ENCODE measurements at places on chromosomes 5 and 9. TPM values are rescaled to one million over a fixed set of nuclear protein-coding genes. Genes with fewer than 3 reads are reported as not detected.
A peak's percentile ranks its signal among the peaks of the same experiment; 100 is the strongest.

GRCh38 chr9:128735373-128735772, 11.4 kb upstream of the ZDHHC12 start:
- no peak overlapping the region for H3K4me3 ChIP-seq
- peaks cover 4% of the 10 kb centered on the region for H3K4me1 ChIP-seq
- peaks cover 17% of the 10 kb centered on the region for H3K36me3 ChIP-seq
- H3K27me3 ChIP-seq, result no peaks in the 10 kb centered on the region
- no peak for DNase-seq

DNA sequence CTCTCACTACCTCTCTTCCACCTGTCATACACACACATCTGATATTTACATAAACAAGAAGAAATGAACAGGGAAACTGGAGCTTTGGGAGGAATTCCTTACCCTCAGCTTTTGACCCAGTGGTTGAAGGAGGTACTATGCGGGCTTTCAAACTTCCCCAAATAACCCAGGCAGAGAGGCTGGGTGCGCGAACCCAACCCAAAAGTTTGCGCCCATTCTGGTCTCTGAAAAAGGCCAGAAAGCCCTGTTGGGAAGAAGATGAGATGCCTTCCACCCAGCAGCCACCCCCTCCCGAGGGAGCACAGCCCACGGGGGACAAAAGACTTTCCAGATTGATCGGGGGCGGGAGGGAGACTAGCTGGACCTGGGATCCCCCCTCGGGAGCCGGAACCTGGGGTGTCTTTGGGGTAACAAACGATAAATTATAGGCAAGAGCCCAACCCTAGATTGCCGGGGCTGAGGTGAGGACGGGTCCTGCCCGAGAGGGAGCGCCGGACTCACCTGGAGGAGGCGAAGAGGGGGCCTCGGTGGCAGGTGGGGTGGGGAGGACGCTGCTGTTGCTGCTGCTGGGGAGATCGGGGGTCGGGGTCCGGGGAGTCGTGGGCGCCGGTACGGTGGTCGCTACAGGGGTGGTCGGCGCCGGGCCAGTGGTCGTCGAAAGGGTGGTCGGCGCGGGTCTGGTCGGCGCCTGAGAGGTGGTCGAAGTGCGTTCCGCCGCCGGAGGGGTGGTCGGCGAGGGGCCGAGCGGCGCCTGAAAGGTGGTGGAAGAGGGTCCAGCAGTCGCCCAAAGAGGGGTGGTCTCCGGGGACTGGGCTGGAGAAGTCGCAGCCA, 798 bp downstream of the MEGF9 start:
- no peak for DNase-seq
- peak overlapping the region; percentile 94 for H3K27ac ChIP-seq
- H3K36me3 ChIP-seq, result no peaks in the 10 kb centered on the region

GRCh38 chr5:139363937-139364336, 19.2 kb downstream of the SLC23A1 start:
- no peak overlapping the region for H3K4me3 ChIP-seq
- peak overlapping the region; percentile 68 for H3K27ac ChIP-seq

DNA sequence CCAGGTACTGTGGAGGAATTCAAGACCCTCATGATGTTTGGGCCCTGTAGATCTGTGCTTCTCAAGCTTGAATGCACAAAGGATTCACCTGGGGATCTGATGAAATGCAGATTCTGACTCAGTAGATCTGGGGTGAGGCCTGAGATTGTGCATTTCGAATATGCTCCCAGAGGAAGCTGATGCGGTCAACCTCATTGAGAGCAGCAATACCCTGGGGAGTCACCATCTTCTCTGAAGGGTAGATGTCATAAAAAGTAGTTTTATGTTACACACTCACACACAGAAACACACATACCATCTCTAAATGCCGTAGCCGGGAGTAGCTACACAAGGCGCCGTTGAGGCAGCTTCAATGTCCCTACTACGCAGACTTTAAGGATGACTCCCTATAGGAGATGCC, 55.8 kb upstream of the CPEB4 start:
- H3K4me1 ChIP-seq, result peaks cover 12% of the 10 kb centered on the region
- no peak overlapping the region for H3K27ac ChIP-seq
- no peak for DNase-seq
- H3K4me3 ChIP-seq, result no peak overlapping the region
- H3K36me3 ChIP-seq, result no peaks in the 10 kb centered on the region

DNA sequence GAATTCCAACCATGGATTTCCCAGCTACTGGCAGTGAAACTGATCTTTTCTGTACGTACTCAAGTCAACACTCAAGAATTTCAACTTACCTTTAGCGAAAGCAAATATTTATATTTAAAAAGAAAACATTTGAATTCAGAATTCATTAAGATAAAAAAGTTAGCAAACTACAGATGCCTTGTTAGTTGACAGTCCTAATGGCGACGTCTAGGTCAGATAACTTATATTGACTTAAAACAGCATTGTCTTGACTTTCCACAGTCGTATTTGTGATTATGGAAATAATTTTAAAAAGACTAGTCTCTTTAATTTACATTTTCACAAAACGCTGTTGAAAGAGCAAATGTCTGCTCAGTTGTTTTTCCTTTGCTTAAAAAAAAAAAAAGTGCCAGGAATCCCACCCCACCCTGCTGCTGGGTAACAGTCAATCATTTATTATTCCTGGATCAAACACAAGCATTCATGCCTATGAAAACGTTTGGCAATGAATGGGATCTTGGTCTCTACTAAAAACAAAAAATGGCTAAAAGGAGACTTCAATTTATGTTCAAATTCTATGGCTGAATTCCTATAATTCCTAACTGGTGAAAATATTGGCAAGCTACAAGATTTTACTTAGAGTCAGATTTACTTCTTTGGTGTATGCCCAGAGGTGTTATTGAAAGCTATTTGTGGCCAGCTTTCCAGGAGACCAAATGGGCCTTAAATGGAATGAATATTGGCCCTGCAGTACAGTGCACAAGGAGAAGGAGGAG, 22.0 kb downstream of the OR2S2 start:
- no peaks in the 10 kb centered on the region for H3K36me3 ChIP-seq
- no peak overlapping the region for H3K4me3 ChIP-seq
- H3K27me3 ChIP-seq, result no peaks in the 10 kb centered on the region
- DNase-seq, result no peak
- H3K4me1 ChIP-seq, result no peaks in the 10 kb centered on the region

GRCh38 chr9:128259156-128259555, 16.7 kb downstream of the GOLGA2 start:
- no peaks in the 10 kb centered on the region for H3K4me1 ChIP-seq
- no peak overlapping the region for H3K27ac ChIP-seq
- H3K36me3 ChIP-seq, result peaks cover 47% of the 10 kb centered on the region
- no peak for DNase-seq
- H3K27me3 ChIP-seq, result no peaks in the 10 kb centered on the region

DNA sequence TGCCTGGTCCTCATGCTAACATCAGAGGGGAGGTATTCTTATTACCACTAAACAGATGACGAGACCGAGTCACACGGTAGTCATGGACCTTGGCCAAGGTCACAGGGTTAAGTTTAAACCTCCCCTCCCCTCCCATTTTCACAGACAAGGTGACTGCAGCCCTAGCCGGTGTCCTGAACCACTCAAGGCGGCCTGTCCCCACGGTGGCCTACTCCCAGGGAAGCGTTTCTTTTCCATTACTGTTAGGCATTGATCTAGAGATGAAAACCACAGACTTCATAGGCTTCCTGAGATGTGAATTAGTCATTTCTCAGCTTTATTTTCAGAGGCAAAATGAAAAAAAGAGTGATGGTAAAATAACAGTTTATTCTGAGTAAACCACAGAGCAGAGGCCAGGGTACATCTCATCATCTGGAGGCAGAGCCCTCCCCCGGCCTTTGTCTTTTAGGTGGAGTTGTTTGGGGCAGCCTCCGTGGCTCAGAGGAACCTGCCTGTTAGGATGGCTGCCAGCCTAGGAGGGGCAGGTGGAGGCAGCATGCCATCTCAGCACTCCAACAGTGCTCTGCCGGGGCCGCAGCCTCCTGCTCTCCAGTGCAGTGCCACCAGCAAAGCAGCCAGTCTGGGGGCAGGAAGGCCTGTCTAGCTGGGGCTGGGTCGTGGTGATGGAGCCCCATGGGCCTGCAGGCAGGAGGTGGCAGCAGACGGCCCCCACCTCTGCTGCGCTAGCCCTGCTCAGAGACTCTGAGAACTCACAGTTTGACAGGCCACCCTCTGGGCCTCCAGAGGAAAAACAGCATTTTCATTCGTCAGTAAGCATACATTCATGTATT, 71.2 kb downstream of the RAPGEF1 start:
- H3K4me1 ChIP-seq, result peaks cover 78% of the 10 kb centered on the region
- peak overlapping the region; percentile 50 for H3K27ac ChIP-seq
- no peaks in the 10 kb centered on the region for H3K27me3 ChIP-seq
- H3K4me3 ChIP-seq, result no peak overlapping the region
- DNase-seq, result no peak
- no peaks in the 10 kb centered on the region for H3K36me3 ChIP-seq

DNA sequence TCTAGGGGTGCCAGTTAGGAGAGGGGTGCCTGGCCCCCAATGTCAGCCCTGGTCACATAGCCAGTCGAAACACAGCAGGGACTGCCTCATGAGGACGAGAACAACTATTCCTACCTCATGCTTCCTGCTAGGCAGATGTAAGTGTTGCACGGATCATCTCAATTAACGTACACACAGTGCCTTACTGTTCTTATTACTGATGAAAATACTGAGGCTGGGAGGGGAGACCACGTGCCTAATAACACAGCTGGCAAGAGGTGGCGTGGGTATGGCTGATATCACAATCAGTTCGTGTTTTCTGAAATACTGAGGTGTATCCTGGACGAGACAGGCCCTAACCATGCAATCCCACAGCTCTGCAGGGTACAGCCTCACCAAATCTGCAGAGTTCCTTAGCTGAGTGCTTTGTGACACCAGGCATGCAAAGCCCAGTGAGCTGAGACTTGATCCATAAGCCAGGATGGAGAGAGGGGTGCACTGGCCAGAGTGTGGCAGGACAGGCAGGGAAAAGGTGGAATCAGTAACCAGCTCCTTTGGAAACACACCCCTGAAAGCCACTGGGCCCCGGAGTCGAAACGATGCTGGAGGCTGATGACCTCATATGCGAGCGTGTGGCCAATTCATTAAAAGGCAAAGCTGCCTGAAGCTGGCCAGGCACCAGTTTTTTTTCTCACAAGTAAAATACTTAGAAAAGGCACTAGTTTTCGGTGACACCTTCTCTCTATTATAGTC, 63.9 kb downstream of the PRRT1B start:
- no peak for DNase-seq
- no peaks in the 10 kb centered on the region for H3K27me3 ChIP-seq
- peak overlapping the region; percentile 75 for H3K27ac ChIP-seq
- H3K4me3 ChIP-seq, result no peak overlapping the region
- peaks cover 5% of the 10 kb centered on the region for H3K36me3 ChIP-seq
- H3K4me1 ChIP-seq, result peaks cover 23% of the 10 kb centered on the region

DNA sequence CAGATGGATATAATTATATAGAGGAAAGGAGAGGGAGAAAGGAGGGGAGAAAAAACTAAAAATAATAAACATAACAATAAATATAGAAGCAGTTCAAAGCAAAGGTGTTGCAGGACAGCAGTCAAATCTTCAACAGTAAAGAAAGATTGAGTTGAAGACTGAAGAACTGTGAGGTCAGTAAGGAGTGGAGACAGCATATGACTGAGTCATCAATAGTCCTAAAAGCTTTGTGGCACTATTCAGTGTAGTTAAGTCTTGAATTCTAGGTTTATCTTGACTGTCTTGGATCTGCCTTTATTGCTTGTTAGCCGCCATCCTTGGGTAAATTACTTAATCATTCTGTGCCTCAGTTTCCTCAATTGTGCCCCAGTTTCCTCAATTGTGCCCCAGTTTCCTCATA, 137.0 kb downstream of the MRPS30 start:
- no peak overlapping the region for H3K4me3 ChIP-seq
- no peak for DNase-seq
- H3K36me3 ChIP-seq, result no peaks in the 10 kb centered on the region
- no peaks in the 10 kb centered on the region for H3K27me3 ChIP-seq
- no peak overlapping the region for H3K27ac ChIP-seq

DNA sequence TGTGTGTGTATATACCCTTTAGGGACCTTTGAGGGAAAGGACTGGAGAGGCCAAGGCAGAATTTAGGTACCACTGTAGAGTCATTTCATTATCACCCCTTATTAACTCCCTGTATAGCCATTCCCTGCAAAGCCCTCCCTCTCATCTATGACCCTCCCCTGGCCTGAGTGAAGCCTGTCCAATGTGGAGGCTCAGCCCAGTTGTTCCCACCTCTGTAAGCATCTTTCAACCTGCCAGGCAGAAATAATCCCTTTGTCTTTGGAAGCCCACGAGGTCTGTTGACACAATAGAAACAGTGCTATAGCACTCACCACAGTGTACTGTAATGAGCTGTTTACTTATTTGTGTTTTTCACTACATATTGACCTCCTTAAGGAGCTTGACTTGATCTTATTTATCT, 88.5 kb upstream of the SEMA6A start:
- no peak overlapping the region for H3K27ac ChIP-seq
- no peak for DNase-seq
- no peaks in the 10 kb centered on the region for H3K27me3 ChIP-seq
- H3K36me3 ChIP-seq, result no peaks in the 10 kb centered on the region
- no peak overlapping the region for H3K4me3 ChIP-seq
- peaks cover 12% of the 10 kb centered on the region for H3K4me1 ChIP-seq

DNA sequence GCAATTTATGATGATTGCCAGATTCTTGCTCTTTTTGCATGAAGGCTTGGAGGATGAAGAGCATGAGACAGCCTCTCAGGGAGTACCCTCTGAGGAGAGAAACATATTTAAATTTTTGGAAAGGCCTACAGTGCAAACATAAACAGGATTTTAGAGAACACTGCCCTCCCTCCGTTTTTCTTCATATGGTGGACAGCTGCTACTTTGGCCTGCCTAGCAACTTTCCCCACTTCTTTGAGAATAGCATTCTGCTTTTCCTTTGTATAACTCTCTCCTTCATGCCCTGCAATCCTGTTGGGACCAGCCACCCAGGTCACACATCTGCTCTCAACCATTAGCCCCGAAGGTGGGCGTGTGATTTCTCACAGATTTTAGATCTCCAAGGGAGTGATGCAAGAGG, 20.5 kb upstream of the TXN start:
- H3K4me1 ChIP-seq, result peaks cover 10% of the 10 kb centered on the region
- H3K27ac ChIP-seq, result no peak overlapping the region
- no peaks in the 10 kb centered on the region for H3K27me3 ChIP-seq
- no peak overlapping the region for H3K4me3 ChIP-seq
- no peak for DNase-seq

GRCh38 chr5:56313596-56313995, 80.5 kb upstream of the ANKRD55 start:
- no peak overlapping the region for H3K4me3 ChIP-seq
- H3K27me3 ChIP-seq, result no peaks in the 10 kb centered on the region
- no peaks in the 10 kb centered on the region for H3K36me3 ChIP-seq

The FYB1 gene
- 10.3 TPM for total RNA-seq

The NINJ1 gene
- total RNA-seq, result 61.3 TPM

The TLE1 gene
- 43.3 TPM for total RNA-seq

The TNFSF8 gene
- total RNA-seq, result 6.5 TPM
